T-helper 2 cell (primary cell): ENCODE measurements at places on chromosomes 6 and 20.

DNA sequence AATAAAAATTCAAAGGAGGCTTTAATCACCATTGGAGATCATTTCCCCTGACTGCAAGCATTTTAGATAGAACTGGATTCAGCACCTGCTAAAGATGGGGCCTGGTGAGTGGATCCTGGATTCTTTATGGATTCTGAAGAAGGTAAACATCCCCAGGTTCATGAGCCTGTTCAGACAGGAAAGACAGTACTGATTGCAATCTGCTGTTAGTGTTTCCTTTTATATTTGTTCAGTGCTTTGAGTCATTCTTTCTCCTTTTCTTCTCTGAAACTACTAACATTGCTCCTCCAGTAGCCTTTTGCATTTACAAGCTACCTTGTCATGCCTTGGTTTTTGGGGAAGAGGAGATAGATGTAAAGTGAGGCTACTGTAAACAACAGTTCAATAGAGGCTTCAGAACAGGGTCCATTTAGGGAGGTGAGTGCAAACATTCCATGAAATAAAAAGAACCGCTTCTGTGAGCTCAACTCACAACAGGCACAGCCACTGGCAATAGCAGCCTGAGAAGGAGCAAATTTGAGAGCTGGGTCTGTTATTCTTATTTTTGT, 66.4 kb upstream of the PRL start:
- no peak for DNase-seq

DNA sequence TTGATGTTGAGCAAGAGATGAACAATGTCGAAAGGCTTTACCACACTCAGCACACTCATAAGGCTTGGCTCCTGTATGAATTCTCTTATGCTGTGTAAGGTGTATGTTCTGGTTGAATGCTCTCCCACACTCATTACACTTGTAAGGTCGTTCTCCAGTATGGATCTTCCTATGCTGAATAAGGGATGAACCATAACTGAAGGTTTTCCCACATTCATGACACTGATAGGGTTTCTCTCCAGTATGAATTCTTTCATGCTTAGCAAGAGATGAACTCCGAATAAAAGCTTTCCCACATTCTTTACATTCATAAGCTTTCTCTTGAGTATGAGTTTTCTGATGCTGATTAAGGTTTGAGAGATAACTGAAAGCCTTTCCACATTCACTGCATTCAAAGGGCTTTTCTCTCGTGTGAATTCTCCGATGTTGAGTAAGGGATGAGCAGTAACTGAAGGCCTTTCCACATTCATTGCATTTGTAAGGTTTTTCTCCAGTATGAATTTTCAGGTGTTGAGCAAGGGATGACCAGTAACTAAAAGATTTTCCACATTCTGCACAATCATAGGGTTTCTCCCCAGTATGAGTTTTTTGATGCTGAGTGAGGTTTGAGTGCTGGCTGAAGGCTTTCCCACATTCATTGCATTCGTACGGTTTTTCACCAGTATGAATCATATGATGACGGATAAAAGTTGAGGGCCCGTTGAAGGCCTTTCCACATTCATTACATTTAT, 21.1 kb downstream of the ZNF184 start:
- DNase-seq = no peak

DNA sequence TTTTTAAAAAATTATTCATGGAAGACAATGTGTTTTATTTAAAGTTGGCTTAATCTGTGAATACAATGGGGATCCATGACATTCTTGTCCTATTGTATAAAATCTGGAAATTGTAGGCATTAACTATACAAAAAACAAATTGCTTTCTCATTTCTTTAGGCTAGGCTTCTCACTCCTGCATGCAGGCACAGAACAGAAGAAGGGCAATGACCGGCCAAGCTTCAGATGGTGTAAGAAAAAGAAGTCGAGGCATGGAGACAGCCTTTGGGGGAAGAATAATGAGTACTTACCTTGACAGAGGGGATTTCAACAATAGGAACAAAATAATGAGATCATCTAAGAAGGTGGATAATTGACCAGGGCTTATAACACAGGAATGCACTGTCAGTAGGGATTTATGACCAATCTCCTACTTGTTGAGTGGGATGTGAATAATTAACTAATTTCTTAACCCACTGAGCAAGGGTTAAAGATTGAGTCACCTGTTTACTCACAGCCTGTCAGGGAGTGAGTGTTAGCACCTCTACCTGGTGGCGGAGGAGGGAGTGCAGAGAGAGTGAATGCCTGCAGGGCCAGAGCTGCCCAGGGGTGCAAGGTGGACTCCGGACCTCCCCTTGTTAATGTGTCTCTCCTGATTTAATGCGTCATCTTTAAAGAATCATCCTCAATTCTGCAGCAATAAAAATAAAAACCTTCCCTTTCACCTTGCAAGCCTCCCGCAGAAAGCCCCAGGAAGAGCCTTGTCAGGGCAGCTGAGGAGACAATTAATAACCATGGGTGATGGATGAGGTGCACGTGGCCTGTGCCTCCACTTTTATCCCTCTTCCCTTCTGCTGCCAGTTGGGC, 3.9 kb downstream of the SLC22A2 start:
- no peak for DNase-seq

GRCh38 chr6:135054226-135054568, 425 bp downstream of the HBS1L start:
- no peak for DNase-seq

- no peak for DNase-seq
These were observed 252.2 kb downstream of the ADGB start for GRCh38 chr6:146850981-146851380.

- no peak for DNase-seq
These were observed 24.3 kb downstream of the BMP6 start for GRCh38 chr6:7750197-7750596.

DNA sequence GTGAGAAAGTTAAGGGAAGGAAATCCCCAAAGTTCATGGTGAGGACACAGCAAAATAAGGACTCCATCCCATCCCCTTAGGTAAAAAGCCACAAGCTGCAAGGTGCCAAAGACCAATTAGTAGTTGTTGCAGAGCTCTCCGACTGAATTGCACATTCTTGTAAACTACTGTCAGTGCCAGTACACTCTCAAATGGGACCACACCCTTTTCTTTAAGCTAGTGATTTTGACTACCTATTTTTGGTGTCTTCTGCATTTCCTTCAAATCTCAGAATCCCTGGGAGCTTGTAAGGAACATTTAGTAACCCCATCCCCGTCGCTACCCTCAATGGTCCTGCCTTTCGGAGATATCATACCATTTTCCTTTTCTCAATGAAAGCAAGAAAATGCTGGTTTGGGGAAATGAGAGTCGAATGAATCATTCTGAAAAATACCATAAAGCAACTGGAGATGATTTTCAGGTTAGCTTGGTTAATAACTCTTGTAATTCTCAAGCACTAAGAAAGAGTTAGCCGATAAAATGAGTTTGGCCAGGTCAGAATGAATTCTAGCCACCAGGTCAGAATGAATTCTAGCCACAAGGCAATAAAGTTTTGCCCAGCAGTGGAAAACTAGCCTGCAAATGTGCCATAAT, 5.2 kb upstream of the HMGN3 start:
- no peak for DNase-seq
